ENCODE measurements at places on chromosomes 2 and 18. TPM values are rescaled to one million over a fixed set of nuclear protein-coding genes. Genes with fewer than 3 reads are reported as not detected.

FOXD4L1 gene
- total RNA-seq = not detected

CYP27C1 gene
- total RNA-seq = not detected

MYL12B gene
- total RNA-seq = 655 TPM

EPG5 gene
- 28.8 TPM for total RNA-seq

UGT1A4 gene
- not detected for total RNA-seq

HES6 gene
- total RNA-seq = 2.7 TPM

TACR1 gene
- total RNA-seq = not detected

NR4A2 gene
- total RNA-seq = under 0.01 TPM

DNAJC5G gene
- total RNA-seq = 0.98 TPM

SNED1 gene
- total RNA-seq = 59.8 TPM

REG3G gene
- total RNA-seq = not detected

CNOT9 gene
- total RNA-seq = 63.4 TPM

KCNIP3 gene
- 0.48 TPM for total RNA-seq

SP5 gene
- total RNA-seq = under 0.01 TPM

G6PC2 gene
- total RNA-seq = not detected

MYCN gene
- total RNA-seq = 4.9 TPM

SGPP2 gene
- total RNA-seq = not detected

ATP6V1C2 gene
- under 0.01 TPM for total RNA-seq

SEMA4C gene
- total RNA-seq = 35.3 TPM

SPP2 gene
- total RNA-seq = not detected

GPR39 gene
- 0.10 TPM for total RNA-seq

TWIST2 gene
- total RNA-seq = 1.8 TPM

PSMA8 gene
- not detected for total RNA-seq

DYNAP gene
- total RNA-seq = not detected

C2orf81 gene
- 0.19 TPM for total RNA-seq

DSG1 gene
- total RNA-seq = not detected

SLC30A3 gene
- 11.8 TPM for total RNA-seq

Data from vein endothelial cell (primary cell).